ENCODE measurements at places on chromosomes 5 and 9.
A peak's percentile ranks its signal among the peaks of the same experiment; 100 is the strongest.

GRCh38 chr5:19247302-19247701, 740.7 kb downstream of the CDH18 start:
- no peak for DNase-seq

GRCh38 chr9:87592554-87593358, 95.1 kb downstream of the DAPK1 start:
- no peak for DNase-seq

- no peak for DNase-seq
Measured at GRCh38 chr9:21549251-21549765, 67.2 kb upstream of the IFNE start.

GRCh38 chr5:119304439-119305211, 51.2 kb upstream of the TNFAIP8 start:
- peak; percentile 60 for DNase-seq

- DNase-seq: peak; percentile 85
Measured at GRCh38 chr9:113219969-113220368, 1.1 kb downstream of the FKBP15 start.

DNA sequence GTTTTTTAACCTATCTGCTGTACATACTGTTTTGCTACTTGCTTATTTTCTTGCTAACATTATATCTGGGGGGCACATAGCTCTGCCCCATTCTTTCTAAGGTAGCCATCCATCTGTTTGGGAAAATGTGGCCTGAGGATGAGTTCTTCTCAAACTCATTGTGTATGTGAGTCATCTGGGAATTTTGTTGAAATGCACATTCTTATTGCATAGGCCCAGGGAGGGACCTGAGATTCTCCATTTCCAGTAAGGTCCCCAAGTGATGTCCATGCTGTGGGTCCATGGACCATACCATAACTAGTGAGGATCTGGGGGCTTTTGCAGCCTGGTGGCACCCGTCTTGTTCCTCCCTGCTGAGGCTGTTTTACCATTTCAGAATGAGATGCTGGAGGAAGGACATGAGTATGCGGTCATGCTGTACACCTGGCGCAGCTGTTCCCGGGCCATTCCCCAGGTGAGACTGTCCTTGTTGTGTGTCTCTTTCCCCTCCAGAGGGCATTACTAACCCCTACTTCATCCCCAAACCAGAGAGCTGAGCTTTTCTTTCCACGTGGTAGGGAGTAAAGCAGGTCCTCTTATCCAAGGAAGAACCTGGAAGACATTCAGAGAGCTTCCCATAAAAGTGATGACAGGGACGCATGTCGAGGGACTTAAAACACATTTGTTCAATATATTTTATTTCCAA, 28.6 kb downstream of the CYFIP2 start:
- no peak for DNase-seq
